BJ (cell line): ENCODE measurements at places on chromosomes 2 and 18.

GRCh38 chr2:14015113-14015630, 617.3 kb upstream of the LRATD1 start:
- no peak for DNase-seq

GRCh38 chr2:178404368-178404767, 46.6 kb downstream of the PRKRA start:
- DNase-seq, result peak; percentile 55

DNA sequence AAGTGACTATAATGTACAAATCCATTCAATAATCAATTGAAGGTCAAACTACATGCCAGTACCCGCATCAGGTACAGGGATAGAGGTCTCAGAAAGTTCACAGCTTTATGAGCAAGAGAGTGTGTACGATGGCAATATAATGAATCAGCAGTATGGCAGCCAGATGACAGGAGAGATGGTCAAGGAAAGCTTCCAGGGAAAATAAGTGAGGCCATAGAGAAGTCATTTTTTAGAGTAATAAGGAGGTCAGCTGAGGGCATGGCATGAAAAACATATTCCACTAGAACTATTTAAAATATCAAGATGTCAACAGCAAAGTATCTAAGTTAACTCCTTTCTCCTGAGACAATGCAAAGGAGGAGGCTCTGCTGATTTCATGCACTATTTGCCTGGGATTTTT, 108.0 kb downstream of the SLC8A1 start:
- peak; percentile 79 for DNase-seq

GRCh38 chr2:106098081-106098480, 96.0 kb downstream of the UXS1 start:
- DNase-seq, result no peak

DNA sequence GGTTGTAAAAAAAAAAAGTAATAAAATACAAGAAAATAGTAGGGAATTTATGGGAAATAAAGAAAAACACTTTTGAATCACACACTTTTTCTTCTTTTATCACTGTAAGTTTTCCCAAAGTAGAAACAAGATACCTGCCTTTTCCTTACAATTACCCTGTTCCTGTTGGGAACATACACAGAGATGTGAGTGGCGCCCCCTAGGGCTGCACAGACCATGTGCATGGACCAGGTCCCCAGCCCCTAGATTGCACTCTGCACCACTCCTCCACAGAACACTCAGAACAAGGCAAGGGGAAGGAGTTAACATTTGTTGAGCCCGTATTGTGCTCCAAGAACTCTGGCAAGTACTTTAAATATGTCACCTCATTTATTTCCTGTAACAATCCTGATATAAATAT, 118.7 kb upstream of the NRP2 start:
- no peak for DNase-seq

GRCh38 chr2:71082402-71083252, 14.2 kb downstream of the NAGK start:
- no peak for DNase-seq

- no peak for DNase-seq
Measured at GRCh38 chr18:66582211-66582610, 21.7 kb downstream of the CDH19 start.

DNA sequence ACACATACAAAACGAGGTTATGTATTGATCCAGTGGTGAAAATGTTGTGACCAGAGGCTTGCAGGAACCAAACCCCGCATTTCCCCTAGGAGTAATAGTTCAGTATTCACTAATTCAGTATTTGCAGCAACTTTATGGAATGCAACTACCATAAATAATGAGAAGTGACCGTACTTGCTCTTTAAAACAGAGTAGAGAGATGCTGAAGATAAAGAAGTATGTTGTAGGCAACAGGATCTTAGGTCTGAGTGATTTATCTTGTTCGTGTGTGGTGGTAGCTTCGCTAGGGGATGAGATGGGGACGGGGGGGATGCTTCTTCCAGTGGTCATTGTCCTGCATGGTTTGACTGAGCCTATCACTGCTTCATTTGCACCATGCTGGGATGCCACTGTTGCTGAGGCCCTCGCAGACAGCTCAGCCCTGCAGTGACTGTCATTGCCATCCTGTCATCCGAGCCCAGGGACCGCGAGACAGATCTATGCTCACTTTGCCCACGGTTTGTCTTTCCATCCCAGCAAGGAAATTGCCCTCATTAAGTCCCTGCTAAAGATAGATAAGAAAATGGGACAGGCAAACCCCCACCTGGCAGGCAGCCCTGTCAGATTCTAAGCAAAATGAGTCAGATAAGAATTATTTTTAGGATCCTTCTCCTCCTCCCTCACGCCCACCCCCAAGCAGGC, 181.3 kb downstream of the CTIF start:
- DNase-seq, result no peak

DNA sequence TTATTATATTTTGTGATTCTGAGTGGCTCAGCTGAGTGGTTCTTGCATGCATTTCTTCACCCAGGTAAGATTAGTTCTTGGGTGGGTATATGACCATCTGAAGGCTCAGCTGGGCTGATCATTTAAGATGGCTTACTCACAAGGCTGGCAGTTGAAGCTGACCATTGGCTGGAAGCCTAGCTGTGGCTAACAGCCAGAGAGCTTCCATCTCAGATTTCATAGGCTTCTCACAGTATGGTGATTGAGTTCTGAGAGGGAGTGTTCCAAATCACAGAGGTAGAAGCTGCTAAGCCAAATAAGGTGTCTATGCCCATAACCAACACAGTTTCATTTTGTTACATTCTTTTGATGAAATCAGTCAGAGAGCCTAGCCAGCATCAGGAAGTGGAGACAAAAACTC, 117.4 kb upstream of the RPRM start:
- DNase-seq, result no peak

GRCh38 chr2:32172870-32173269, 7.2 kb downstream of the SLC30A6 start:
- no peak for DNase-seq

DNA sequence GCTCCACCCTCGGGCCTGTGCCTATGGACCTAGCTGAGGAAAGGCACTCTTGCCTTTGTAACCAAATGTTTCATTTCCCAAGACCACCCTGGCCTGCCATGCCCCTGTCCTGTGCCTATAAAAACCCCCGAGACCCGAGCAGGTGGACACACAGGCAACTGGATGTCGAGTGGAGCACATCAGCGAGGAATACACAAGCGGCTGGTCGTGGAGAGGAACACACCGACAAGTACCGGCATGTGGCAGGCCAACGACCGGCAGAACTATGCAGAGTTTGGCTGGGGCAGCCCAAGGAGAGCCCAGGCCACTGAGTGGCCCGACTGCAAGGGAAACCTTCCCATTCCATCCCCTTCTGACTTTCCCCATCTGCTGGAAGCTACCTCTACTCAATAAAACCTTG, 1963.8 kb upstream of the CELF4 start:
- no peak for DNase-seq

DNA sequence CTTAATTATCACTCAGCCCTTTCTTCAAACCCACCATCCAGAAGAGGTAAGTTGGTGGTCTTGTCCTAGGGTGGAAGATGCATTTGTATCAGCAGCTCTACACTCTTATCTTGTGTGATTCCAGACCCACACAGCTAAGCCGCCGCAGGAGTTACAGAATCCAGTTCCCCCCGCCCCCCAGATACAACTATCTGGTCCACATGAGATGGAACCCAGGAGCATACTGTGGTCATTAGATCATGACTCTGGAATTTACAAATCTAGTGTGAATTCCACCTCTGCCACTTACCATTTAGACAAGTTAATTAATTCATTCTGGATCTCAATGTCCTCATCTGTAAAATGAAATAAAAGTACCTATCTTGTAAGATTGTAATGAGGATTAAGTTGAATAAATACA, 486.4 kb downstream of the BCL11A start:
- no peak for DNase-seq

GRCh38 chr18:31880186-31880898, 62.6 kb downstream of the TRAPPC8 start:
- DNase-seq, result no peak

GRCh38 chr2:52695731-52696130, 1071.9 kb upstream of the CHAC2 start:
- no peak for DNase-seq

GRCh38 chr2:134468776-134469175, 214.9 kb downstream of the MGAT5 start:
- DNase-seq, result no peak

GRCh38 chr2:100075532-100075931, 66.9 kb downstream of the AFF3 start:
- no peak for DNase-seq

DNA sequence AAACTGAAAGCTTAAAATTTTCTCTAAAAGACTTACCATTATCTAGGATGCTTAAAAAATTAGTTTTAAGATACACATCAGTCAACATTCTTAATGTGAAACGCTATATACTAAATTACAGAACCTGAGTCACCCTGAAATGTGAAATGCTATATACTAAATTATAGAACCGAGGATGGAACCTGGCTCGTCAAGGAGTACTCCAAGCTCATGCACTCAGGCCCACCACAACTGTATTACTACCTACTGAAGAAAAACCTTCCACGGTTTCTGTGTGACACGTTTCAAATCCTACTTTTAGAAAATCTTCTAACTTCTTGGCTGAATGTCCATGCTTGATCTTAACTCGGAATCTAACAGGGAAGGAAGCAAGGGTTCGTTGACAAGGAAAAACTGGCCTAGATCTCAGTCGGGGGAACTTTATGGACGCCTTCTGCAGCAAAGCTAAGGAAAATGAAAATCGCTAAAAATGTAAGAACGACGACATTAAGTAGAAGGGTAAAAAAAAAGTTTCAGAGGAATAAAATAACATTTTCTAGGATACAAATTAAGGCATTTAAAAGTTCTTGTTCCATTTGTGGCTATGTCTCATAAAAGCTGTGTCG, 1.4 kb downstream of the PRKD3 start:
- DNase-seq, result no peak

GRCh38 chr2:239445771-239446524, 45.1 kb upstream of the HDAC4 start:
- DNase-seq, result no peak

DNA sequence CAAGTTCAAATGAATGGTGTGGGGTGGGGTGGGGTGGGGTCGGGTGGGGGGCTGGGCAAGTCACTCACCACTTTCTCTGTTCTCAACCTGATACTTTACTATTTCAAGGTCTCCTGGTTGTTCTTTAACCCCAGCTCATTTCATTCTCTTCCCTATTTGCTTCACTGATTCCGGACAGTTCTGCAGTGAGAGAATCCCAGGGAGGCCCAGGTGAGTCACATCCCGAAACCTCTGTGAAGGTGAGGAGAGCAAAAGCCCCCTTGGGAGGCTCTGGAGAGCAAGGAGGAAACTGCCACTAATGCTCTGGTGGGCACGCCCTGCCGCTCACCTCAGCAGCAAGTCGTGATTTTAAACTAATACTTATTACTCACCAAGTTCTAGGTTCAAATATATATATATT, 8.9 kb downstream of the EDAR start:
- DNase-seq, result no peak

DNA sequence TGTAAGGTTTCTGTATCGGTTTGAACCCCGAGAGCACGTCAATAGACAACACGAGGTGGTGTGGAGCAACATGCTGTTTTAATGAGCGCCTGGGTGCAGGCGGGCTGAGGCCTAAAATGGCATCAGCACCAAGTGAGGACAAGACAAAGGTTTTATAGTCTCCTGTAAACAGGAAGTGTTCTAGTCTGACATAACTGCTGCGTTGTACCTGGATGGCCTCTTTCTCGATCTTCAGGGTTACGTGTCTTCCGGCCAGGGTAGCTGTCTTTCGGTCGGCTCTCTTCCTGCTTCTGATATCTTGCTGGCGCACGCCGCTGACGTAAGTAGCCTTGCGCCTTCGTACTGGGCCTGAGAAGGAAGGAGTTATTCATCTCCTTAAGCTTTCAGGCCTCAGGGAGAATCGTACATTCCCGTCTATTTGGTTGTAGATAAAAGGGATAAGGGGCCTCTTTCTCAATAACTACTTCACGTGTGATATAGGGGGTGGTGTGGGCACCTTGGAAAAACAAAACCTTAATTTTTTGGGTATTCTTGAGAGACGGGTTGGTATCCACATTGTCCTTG, 53.5 kb downstream of the KYNU start:
- no peak for DNase-seq
